ENCODE measurements at places on chromosomes 4 and X.

GRCh38 chr4:183936047-183936446 lies 30.9 kb downstream of the STOX2 start:
- no peak for DNase-seq

- no peak for DNase-seq
Observed at GRCh38 chrX:123085311-123085940, 98.7 kb upstream of the GRIA3 start.

DNA sequence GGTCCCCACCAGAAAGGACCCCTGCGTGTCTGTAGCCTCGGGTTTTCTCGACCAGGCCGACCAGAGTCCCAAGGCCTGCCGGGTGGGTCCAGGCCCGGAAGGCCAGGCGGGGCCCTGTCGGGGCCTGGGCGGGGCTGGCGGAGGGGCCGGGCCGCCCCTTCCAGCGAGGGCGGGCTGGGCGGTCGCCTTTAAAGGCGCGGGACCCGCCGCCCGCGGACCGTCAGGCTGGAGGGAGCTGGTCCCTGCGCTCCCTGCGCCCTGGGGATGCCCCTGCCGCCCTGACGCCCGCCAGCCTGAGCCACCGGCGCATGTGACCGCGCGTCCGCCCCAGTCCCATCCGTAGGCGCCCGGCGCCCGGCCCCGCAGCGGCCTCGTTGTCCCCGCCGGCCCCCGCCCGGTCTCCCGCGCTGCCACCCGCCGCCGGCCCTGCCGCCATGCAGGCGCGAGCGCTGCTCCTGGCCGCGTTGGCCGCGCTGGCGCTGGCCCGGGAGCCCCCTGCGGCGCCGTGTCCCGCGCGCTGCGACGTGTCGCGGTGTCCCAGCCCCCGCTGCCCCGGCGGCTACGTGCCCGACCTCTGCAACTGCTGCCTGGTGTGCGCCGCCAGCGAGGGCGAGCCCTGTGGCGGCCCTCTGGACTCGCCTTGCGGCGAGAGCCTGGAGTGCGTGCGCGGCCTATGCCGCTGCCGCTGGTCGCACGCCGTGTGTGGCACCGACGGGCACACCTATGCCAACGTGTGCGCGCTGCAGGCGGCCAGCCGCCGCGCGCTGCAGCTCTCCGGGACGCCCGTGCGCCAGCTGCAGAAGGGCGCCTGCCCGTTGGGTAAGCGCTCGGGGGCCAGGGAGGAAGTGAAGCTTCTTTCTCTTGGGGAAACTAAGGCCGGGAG lies at the start of gene HTRA3:
HTRA3 (plus strand) TSS at position 220 of the 883 bp plus-strand sequence; CDS start at position 435, 215 bp downstream.
- DNase-seq = no peak

DNA sequence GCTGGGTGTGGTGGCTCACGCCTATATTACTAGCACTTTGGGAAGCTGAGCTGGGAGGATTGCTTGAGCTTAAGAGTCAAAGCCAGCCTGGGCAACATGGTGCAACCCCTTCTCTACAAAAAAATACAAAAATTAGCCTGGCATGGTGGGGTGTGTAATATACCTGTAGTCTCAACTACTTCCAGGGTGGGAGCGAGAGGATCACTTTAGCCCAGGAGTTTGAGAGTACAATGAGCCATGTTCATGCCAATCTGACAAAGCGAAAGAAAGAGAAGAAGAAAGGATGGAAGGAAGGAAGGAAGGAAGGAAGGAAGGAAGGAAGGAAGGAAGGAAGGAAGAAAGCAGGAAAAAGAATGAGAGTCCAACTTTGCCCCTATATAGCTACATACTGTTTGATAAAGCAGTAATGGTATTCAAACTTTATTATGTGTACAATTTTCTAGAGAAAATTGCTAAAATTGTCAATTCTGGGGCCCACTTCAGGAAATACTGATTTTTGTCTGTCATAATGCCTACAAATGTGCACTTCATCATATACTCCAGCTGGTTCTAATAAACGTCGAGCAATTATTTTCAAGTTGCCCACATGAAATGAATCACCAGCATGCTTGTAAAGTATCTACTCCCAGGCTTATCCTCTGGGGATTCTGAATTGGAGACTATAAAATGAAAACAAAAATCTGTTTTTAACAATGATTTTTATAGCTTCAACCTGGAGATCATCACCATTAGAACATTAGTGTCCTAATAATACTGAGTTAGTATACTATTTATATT lies 132.3 kb downstream of the NDST4 start:
- no peak for DNase-seq

DNA sequence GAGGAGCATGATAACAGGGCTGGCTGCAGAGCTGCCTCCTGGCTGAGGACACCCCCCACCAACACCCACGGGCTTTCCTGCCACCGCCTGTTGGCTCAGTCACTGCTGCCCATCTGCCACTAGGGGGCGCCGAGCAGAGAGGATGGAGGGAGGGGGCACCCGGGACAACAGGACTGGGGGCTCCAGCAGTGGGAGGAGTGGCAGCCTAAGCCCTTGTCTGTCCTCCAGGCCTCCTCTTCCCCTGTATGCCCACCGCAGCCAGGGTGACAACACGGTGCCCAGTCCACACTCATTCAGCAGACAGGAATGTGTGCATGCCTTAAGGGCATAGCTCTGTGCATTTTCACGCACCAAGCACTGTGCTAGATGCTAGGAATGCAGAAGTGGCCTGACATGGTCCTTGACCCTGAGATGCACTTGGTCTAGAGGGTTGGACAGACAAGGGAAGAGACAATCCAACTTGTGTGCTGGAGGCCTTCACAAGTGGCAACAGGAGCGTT lies 149.9 kb downstream of the AMMECR1 start:
- DNase-seq = peak; percentile 66

- DNase-seq = no peak
Observed at GRCh38 chrX:45783002-45783401, 582.3 kb upstream of the DIPK2B start.

DNA sequence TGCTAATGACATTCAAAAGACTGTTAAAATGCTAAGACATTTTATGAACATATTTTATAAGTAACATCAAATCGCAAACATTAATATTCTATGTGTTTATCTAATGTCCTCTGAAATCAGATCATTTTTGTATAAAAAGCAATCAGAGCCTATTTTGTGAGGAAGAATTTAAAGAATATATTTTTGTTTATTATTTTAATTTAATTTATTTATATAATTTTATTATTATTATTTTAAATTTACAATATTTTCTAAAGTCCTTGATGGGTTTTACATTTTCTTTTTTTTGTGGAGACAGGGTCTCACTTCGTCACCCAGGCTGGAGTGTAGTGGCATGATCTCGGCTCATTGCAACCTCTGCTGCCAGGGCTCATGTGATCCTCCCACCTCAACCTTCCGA lies 262.8 kb downstream of the EPHA5 start:
- DNase-seq = no peak

- DNase-seq = no peak
Observed at GRCh38 chr4:88747351-88747750, 49.7 kb upstream of the NAP1L5 start.

DNA sequence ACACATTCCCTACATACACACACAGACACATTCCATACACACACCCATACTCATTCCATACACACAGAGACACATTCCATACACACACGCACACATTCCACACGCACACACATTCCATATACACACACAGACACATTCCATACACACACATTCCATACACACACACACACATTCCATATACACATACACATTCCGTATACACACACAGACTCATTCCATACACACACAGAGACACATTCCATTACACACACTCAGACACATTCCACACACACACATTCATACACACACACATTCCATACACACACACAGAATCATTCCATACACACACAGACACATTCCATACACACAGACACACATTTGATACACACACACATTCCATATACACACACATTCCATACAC lies 15.2 kb downstream of the LINC00632 start:
- no peak for DNase-seq

DNA sequence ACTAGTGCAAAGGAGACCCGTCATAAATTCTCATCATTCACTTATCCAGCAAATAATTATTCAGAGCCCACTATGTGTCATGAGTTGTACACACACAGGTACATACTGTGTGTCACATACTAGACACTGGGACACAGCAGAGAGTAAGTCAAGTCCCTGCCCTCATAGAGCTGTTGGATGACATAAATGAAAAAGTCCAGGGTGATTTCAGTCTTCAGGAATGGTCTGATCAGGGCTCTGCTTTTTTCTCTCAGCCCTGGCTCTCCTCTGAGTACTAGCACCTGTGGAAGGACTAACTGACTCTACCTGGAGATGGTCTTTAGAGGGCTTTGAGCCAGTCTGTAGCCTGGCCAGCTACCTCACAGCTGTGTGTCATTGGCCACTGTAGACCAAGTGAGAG lies 198.0 kb upstream of the LEF1 start:
- DNase-seq = no peak

GRCh38 chrX:12802741-12803140 lies 11.5 kb downstream of the PRPS2 start:
- no peak for DNase-seq

DNA sequence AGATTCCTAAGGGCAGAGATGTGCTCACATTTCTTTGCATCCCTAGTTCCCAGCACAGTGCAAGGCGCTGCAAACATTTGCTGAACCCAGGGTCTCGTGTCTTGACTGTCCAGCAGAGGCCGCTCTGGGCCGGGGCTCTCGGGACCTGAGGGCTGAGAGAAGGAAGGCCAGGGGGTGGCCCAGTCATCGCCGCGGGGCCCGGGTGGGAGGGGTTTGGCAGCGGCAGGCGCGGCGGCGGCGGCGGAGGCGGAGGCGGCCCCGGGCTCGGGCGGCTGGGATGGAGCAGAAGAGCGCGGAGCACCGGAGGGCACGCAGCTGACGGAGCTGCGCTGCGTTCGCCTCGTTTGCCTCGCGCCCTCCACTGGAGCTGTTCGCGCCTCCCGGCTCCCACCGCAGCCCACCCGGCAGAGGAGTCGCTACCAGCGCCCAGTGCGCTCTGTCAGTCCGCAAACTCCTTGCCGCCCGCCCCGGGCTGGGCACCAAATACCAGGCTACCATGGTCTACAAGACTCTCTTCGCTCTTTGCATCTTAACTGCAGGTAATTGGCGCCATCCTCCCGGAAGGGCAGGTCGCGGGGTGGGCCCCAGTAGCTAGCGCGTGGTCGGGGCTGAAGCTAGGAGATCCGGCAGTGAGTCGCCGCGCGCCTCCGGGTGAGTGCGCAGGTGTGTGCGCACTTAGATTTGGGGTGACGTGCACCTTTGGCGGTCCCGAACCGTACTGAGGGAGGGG lies at the start of gene PARM1:
PARM1 (plus strand) TSS at position 285 of the 730 bp plus-strand sequence; CDS start at position 497, 212 bp downstream.
- no peak for DNase-seq

- no peak for DNase-seq
Observed at GRCh38 chrX:115021121-115021520, 3.7 kb upstream of the IL13RA2 start.

DNA sequence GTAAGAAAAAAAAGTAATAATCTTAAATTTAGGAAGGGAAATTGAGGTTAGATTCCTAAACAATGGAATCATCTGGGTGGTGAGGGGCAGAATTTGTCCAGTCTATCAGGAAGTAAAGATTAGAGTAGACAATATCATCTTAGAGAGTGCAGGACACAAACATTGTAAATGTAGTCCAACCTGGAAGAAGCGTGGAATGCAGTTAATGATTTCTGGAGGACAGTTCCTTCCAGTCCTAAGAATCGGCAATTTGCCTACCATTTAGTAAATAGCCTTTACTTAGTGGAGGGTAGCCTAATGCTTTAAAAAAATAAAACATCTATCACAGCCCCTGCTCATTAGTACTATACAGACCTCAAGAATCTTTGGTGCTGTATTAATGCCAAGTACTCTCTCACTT lies 147.5 kb upstream of the TTC29 start:
- DNase-seq = no peak

DNA sequence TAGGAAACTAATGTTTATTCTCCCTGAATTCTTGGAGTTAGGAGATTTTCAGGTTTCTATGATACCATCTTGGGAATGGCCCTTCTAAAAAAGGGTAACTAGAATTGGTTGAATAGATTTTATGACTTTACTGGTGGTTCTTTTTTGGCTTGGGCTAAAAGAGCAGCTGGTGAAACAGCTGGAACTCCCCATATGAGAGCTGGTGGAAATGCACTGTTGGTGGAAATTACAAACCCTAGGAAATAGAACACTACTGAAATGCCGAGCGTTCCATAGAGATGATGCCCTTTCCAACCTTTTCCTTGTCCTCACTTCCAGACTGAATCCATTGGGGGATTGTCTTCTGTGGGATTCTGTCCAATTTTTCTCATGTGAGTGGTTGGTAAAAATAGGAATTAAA lies 139.5 kb downstream of the STIM2 start:
- no peak for DNase-seq

DNA sequence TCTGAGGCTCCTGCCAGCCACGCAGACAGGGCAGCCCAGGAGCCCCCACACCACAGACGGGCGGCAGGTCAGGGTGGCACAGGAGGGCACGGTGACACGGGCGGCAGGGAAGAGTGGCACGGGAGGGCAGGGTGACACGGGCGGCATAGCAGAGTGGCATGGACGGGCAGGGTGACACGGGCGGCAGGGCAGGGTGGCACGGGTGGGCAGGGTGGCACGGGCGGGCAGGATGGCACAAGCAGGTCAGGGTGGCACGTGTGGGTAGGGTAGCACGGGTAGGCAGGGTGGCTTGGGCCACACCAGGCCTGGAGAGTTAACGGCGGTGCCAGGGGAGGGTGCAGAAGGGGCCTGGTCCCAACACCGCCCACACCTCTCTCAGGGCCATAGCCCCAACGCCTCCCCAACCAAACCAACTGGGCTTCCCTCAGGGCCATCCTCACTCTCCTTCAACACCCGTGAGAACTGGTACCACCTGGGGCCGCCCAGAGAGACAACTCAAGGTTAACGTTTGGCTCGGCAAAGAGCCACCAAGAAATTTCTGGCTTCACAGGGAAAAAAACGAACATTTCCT lies 3.4 kb downstream of the CTBP1 start:
- DNase-seq = peak; percentile 29

DNA sequence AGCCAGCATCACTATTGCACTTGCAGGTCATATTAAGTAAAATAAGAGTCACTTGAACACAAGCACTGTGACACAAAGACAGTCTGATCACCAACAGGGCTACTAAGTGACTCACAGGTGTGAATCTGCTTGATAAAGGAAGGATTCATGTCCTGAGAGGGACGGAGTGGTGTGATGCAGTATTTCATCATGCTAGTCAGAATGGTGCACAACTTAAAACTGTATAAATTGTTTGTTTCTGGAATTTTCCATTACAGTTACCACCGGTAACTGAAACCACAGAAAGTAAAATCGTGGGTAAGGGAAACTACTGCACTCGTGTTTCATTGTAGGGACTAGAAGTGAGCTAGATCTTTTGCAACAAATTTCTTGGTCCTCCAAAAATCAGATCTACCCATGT lies 109.7 kb downstream of the ELOVL6 start:
- no peak for DNase-seq

DNA sequence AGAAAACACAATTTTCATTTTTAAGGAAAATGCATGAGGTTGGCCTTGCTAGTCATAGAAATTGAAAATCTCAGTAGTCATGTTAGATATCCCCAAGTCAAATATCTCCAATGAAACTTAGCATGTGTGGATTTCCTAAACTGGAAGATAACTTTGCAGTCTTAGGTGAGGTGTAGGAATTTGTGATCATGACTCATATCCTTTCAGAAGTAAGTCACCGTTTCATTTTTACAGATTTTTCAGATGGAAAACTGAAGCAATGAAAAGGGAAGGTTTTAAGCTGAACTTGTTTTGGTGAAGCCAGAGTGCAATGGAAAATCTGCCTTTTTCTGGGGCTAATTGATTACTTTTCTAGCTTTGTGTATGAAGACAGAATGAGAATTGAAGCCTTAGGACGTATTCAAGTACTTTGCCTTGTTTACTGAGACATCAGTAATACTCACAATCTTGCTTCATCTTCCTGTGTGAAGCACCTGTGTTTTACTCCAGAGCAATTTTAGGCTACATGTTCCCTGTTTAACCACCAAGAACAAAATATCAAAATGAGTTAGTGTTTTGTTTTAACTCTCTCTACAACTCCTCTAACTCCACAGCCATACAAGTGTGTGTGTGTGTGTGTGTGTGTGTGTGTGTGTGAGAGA lies 1662.8 kb upstream of the ADGRL3 start:
- no peak for DNase-seq

Data from activated CD4-positive, CD25-positive, alpha-beta regulatory T cell treated with anti-CD3 and anti-CD28 coated beads, Interleukin-2, amount 50 U/mL, for 72 hours (primary cell).